Stromal cell of bone marrow (primary cell): ENCODE measurements at places on chromosomes 12 and 14.

- DNase-seq = no peak
Measured at GRCh38 chr12:111067498-111067897, 147.1 kb upstream of the MYL2 start.

GRCh38 chr12:28618171-28618570 lies 427.9 kb downstream of the CCDC91 start:
- DNase-seq = no peak

DNA sequence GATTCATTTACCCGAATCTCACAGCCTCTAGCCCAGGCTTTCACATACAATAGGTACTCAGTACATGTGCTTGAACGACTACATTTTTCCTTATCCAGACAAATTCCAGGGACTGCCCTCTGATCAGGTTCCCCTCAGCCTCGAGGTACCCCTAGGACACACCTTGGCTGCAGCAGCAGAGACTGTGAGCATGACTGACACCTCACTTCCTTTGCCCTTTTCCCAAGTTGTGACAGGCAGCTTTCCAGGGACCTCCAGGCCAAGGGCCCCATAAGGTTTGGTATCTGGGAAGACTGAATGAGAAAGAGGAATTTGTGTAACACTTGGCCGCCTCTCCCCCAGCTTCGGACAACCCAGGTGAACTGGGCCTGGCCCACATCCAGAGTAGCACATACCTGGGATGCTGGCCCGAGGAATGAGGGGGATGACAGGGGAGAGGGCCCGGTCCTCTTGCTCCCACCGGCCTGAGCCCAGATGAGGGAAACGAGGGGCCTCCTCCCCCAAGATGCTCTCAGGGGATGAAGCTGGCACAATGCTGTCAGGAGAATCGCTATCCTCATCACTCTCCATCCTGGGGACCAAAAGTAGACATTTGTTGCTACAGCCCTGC lies 10.2 kb upstream of the PRKAG1 start:
- no peak for DNase-seq

DNA sequence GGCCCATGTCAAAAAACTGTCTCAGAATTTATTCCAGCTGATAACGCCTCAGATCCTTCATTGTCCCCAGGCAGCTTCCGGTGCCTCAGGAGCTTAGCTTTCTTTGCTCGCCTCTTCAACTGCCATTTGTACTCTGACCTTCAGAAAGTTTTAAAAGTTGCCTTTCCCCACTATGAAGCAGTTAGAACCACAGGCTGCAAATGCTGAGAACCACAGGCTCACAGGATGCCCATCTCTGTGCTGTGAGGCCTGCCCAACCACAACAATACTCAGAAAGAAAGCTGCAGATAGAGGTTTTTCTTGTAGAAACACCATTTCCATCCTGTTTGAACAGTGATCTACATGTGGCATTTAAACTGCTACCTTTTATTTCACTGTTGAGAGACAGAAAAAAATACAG lies 131.1 kb downstream of the PRKCH start:
- no peak for DNase-seq

DNA sequence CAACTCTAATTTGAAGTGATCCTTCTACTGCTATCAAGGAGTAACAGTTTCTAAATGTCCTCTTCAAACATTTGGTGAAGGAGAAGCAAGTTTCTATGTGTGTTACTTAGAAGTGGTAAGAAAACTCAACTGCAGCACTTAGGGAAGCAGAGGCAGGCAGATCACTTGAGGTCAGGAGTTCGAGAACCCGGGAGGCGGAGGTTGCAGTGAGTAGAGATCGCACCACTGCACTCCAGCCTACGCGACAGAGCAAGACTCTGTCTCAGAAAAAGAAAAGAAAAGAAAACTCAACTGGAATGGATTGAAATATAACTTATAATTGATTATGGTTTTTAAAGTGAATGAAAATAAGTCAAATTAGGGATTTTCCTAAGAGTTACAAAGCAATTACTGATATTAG lies 169.7 kb upstream of the ATP2B1 start:
- DNase-seq = no peak

DNA sequence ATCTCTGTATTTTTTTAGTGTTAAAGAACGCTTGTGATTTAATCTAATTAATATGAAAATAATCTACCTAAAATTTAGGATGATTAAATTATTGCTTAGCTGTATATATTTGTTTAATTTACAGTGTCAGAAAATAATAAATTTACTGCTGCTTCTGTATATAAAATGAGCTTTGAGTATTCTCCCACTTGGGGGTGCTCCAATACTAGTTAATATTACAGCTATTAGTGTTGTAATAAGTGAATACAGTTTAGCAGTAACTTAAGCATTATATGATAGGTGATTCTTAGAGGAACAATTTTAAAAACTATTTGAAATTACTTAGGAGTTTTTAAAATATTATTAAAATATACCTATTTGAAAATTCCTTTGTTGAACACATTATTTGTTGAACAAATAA lies 62.2 kb downstream of the PAPOLA start:
- no peak for DNase-seq

- no peak for DNase-seq
Measured at GRCh38 chr14:104442107-104442551, 137.4 kb upstream of the C14orf180 start.

DNA sequence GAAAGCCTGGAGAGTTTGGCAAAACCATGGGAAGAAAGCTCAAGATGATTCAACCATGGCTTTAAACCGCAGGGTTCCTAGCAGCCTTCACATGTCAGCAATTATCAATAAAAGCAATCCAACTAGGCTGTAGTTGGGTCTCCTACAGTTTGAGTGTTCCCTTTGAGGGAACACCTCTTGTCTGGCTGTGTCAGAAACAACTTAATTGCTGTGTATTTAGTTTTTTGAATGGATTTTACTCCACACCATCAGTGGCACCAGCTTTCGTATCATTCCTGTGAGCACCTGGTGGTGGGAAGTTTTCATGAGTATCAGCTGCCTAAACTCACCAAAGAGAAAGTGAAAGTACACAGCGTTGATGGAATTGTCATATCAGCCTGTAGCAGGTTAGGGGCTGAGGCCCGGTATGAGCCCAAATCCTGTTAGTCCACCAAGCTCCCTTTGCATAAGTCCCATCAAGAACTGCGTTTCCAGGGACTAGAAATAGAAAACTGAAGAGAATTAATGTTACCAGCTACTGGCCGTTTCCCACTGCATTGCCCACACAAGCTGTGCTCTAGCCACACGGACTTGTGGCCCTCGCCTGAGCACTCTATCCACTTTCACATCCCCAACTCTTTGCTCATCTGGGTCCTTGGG lies 10.9 kb upstream of the IL26 start:
- no peak for DNase-seq

DNA sequence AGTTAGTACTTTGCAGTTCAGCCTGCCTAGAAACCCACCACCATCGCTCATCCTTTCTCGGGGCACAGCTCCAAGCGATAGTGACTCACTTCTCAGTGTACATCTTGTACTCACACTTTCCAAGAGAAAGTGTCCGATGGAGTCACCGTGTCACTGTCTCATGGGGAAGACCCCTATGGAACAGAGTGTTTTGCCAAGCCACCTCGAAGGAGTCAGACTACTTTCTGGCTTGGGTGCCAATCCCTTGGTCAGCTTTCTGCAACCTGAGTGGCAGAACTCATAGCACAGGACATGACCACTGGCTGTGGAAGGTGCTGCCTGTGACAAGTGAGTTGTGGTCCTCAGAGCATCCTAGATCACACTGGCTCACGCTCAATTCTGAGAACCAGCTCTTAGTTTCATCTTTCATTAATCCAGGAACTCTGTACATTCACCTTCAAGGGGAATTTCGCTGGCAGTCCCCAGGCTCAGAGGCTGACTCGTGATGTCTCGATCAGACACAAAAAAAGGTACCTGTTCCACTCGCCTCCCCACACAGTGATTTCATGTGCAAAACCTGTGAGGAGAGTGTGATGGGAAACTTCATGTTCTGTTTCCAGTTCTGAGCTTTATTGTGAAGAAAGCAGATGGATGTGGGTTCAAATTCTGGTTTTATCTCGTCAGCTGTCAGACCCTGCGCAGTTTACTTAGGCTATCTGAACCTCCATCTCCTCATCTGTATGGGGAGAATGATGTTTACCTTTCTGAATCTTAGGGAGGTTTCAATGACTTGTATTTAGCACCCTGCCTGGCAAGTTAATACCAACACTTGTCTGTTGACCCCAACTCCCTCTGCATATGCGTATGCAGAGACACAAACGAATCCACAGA lies 127.3 kb upstream of the CCND2 start:
- no peak for DNase-seq
